ENCODE measurements at places on chromosomes 6 and 20.

DNA sequence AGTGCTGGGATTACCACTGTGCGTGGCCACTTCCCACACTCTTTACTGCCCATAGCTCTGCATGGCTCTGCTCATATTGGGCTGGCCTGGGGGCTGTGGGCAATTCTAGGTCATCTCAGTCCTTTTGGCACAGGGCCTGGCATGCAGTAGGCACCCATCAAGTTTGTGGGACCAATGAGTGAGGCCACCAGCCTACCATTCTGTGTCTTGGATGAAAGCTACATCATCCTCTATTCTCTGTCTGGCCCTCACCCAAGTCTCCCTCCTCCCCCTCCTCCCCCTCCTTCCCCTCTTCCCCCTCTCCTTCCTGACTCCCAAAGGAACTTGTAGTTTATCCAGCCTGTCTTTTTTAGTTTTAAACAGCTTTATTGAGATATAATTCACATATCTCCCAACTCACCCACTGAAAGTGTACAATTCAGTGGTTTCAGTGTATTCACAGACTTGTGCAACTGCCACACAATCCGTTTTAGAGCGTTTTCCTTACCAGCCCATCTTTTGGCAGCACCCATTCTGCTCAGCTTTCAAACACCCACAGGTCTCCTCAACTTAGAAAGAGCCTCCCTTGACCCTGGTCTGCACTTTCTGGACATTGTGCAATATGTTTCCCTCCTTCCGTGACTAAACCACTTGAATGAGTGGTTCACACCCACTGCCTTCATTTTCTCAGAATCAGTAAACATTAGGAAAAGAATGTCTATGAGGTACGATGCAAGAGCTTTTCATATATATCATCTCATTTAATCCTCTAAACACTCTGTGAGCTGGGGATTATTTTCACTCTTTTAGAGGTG, 21.5 kb upstream of the MRPS18A start:
- DNase-seq = no peak

- DNase-seq = no peak
These were observed 33.7 kb downstream of the FAM50B start for GRCh38 chr6:3882866-3883265.

- DNase-seq = no peak
These were observed 104.4 kb upstream of the KHDRBS2 start for GRCh38 chr6:62390401-62390800.

- no peak for DNase-seq
These were observed 44.1 kb upstream of the FAM8A1 start for GRCh38 chr6:17556014-17556413.

DNA sequence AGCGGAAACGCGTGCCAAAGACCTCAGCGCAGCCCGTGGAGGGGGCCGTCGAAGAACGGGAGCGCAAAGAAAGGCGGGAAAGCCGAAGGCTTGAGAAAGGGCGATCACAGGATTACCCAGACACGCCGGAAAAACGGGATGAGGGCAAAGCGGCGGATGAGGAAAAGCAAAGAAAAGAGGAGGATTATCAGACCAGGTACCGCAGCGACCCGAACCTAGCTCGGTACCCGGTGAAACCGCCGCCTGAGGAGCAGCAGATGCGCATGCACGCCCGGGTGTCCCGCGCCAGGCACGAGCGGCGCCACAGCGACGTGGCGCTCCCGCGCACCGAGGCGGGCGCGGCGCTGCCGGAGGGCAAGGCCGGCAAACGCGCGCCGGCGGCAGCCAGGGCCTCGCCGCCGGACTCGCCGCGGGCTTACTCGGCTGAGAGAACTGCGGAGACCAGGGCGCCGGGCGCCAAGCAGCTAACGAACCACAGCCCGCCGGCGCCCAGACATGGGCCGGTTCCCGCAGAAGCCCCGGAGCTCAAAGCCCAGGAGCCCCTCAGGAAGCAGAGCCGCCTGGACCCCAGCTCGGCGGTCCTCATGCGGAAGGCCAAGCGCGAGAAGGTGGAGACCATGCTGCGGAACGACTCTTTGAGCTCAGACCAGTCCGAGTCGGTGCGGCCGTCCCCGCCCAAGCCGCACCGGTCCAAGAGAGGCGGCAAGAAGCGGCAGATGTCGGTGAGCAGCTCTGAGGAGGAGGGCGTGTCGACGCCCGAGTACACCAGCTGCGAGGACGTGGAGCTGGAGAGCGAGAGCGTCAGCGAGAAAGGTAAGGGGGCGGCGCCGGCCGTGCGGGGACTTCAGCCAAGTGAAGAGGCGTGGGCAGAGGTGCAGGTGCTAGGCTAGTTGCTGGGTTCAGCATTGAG, 296.2 kb downstream of the RIMS1 start:
- peak; percentile 40 for DNase-seq

Measured in iPS DF 19.7 (cell line).